ENCODE measurements at places on chromosomes 2 and 18.

DNA sequence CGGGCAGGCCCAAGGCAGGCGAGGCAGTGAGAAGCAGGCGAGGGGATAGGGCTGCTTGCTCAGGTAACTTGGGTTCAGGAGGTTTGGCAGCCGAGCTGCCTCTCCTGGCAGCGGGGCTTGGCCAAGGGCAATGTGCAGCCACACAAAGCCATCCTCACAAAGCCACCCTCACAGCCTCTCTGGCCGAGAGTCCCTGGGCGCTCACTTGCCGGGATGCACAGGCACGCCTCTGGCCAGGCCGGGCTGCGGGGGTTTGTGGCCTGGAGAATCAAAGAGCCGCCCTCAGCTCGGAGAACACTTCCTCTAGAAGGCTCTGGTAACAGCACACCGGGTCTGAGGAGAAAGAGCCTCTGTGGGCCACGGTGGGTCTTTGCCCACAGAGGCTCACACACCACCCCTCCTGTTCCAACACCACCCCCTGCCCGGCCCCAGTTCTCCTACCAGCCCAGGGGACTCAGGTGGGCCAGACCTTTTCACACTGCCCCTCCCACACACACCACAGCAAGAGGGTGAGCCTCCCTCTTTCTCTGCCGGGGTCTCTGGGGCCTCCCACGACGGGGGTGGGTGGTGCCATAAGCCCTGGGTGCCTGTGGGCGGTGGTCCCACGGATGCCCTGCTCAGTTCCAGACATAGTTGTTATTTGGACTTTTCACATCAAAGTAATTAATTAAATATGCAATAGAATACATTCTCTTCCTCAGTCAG is 186.9 kb downstream of the ZFP36L2 start:
- DNase-seq, result no peak

- DNase-seq, result no peak
Measured at GRCh38 chr2:173961346-173961705, 3.8 kb downstream of the SP3 start.

DNA sequence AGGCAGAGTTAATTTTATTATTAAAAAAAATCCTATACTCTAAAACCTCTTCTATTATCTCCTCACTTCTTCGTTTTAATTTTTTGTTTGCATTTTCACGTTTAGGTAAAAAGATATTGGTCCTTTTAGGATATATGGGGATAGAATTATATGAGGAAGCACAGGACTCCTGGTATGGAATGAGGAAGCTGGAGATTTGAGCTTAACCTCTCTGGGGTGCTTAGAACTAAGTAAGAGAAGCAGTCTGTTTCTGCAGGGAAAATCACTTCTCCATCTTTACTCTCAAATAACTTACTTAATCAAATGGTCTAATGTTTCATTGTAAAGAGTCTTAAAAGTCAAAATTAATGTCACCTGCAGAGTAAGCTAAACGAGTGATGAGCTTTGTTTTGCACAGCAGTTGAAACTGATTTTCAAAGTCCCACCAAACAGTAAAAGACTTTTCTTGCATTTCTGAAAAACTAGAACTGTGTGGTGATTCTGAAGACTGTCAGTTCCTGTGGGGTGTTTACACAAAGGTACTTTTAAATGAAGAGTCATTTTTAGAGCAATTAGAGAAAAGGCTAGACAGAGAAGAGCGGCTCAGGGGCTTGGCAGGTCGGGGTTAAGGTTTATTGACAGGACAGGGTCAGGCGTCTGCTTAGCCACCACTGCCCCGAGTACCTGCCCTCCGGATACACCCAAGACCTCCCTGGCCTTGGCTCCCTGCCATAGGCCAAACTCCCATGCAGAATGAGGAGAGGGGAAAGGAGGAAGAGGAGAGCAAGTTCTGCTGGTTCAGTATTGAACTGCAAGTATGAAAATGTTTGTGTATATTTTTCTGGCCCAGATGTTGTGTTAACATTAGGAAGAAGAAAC is 21.6 kb downstream of the METAP1D start:
- no peak for DNase-seq

GRCh38 chr2:161426455-161426921 is 10.4 kb downstream of the TBR1 start:
- no peak for DNase-seq

DNA sequence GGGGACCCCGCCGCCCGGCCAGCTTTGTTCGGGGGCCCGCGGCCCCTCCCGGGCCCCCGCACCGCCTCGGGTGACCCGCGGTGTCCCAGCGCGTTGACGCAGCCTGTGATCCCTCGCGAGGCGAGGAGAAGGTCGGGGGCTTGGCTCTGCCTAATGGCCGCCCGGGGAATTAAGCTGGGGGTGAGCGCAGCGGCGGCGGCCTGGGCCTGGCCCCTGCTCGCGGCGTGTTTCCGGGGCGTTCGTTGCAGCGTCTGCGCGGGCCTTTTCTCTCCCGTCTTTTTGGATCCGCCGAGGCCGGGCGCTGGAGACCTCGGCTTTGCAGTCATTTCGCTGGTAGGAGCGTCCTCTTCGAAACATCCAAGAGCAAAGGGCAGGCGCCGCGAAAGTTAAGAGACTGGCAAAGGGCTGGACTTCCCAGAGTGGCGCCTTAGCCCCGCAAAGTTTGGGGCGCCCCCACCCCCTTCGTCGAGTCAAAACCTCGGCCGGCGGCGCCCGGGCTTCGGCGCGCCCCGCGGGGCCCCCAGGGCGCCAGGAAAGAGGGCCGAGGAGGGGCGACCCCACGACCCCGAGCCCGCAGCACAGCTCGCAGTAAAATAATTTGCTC is 1.3 kb downstream of the SALL3 start:
- DNase-seq, result no peak

- no peak for DNase-seq
Measured at GRCh38 chr18:78875016-78875777, 104.4 kb upstream of the SALL3 start.

DNA sequence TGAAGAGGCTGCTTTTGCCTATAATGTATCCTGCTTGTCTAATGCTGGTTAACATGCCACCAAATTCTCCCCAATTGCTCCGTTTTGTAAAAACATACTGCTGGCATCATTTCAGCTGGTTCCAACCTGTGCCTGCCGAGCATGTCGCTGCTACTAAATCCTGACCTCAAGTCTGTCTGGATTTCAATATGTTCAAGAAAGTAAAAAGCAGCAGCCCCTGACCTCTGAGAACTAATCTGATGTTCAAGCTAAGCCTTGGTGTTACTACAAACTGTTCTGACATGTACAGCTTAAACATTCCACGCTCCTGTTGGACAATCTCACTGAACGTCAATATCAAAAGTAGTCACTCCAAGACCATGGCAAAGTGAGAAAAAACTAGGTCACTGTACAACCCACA is 46.3 kb downstream of the SFT2D3 start:
- no peak for DNase-seq

DNA sequence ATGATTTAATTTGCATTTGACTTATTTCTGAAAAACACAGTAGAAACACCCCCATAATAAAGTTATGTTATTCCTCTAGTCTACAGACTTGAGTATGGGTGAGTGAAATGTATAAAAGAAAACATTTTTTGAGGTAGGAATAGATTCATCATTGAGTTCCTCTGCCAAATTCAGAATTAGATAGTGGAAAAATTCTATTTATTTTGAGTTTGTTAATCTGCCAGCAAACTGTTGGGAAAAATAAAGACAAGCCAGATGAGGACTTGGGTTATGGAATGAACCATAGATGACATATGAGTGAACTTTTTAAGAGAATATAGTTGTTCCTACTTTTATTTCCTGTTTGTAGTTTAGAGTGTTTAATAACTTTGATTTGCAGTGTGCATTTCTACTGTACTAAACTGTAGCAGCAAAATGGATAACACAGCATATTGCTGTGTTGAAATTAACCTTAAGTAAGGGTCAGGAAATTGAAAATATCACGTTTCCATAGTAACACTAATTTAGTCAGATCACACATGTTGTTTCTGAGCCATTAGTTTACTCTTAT is 35.6 kb upstream of the PNPT1 start:
- no peak for DNase-seq

- DNase-seq, result no peak
Measured at GRCh38 chr2:181054843-181055242, 74.4 kb downstream of the UBE2E3 start.

All from activated T-helper 9 cell treated with anti-CD3 and anti-CD28 coated beads, Interleukin-2, amount 50 U/mL, for 16 hours (primary cell).